ENCODE measurements at places on chromosomes 4 and X.

- no peak for DNase-seq
Observed at GRCh38 chr4:30386266-30386895, 333.8 kb upstream of the PCDH7 start.

DNA sequence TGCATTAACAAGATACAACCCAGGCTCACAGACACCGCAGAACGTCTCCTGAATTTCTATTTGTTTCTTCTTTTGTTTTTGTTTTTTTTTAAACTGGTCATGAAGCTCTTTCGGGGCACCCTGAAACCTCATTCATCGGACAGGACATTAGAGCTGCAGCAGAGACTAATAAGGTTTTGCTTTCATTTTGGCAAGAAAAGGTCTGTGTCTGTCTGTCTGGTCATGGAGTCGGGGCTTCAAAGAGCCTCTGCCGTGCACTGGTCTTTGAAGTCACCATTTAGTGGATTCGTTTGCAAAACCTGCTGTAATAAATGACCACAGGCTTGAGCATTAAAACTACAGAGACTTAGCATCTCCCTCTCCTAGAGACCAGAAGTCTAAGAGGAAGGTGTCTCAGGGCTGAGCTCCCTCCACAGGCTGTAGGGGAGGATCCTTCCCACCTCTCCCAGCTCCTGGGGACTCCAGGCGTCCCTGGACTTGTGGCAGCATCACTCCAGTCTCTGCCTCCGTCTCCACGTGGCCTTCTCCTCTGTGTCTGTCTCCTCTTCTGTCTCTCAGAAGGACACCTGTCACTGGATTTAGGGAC is 247.5 kb downstream of the CRLF2 start:
- no peak for DNase-seq

- DNase-seq = no peak
Observed at GRCh38 chr4:36326476-36327029, 45.1 kb downstream of the DTHD1 start.

GRCh38 chr4:7041801-7042502 is 1.2 kb upstream of the TADA2B start:
- DNase-seq = no peak

DNA sequence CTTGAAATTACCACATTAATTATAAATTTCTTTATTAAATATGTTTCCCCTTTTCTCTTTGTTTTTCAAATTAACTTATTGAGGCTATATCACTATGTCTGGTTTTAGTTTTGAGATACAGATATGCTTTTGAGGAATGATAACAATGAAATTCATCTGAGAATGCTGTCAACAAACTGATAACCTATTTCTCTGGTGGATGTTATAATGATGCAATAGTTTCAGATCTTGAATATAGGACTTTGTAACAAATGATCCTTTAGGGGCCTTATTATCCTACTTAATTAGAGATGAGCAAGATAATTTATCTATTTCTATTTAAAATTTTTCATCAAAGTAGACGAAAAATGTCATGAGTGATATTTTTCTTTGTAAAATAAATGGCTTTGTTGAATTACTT is 123.7 kb downstream of the MAGEB17 start:
- no peak for DNase-seq

DNA sequence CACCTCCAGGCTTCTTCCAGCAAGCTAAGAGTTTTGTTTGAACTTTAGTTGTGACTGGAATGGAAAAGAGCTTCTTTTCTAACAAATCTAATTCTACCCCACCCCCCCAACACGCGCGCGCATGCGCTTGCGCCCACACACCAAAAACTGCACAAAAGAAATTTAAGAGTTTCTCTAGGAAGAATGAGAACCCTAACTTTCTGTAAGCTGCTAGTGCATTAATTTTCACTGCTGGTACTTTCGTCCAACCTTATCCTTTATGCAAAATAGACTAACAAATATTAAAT is 9.0 kb upstream of the INTU start:
- DNase-seq = no peak

- DNase-seq = no peak
Observed at GRCh38 chr4:14218641-14219040, 591.1 kb upstream of the BOD1L1 start.

DNA sequence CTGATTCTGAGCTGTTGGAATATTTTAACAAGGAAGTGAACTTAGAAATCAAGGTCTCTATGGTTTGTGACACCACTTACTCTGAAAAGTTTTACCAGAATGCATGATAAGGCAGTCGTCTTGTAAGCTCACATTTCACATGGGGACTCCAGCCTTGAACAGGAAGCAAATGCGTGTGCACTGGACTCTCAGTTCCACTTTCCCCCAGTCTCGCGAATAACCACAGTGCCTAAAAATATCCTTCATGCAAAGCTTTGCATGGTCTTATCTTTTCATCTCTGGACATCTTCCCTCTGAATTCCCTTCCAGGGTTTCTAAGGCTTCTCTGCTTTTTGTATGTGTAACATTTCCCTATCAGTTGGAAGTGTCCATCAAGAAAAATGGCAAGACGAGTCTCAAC is 581.8 kb downstream of the NLGN4X start:
- DNase-seq = no peak

GRCh38 chrX:48472851-48473703 is 2.9 kb upstream of the FTSJ1 start:
- no peak for DNase-seq

DNA sequence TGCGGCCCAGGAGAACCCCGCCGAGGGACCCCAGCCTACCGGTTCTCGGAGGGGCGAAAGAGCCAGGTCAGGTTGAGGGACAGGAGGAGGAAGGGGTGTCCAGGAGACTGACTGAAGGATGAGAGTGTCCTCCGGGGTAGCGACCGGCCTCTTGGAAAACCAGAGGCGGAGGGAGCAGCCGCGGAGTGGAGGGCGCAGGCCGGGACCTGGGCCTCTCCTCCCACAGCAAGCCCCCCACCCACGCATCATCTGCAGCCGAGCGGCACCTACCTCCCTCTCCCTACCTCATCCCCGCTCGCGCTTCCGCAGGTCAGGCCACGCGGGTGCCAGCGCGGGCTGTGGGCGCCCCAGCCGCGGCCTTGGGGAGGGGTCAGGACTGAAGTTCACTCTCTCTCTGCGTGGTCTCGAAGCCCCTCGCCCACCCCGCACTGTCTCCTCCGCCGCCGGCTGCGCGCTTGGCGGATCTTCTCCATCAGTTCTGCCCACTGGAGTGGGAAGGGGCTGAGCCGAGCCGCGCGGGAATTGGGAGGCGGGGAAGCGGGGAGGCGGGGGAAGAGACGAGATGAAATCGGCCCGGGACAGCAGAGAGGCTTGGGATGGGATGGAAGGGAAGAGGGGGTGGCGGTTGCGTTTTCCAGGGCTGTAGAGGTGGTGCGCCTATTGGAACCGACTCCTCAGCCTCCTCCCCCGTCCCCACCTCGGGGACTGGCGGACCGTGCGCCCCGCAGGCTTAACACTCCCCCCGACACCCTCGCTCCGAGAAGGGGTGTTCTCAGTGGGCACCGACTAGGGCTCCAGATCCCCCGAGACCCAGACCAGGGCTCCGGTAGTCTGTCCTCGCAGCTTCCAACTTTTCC is 1.8 kb downstream of the NLGN4X start:
- no peak for DNase-seq

- DNase-seq = no peak
Observed at GRCh38 chr4:114385195-114385985, 213.2 kb upstream of the UGT8 start.

GRCh38 chr4:41227902-41228301 is 13.6 kb upstream of the APBB2 start:
- DNase-seq = no peak

GRCh38 chr4:142960126-142960525 is 114.0 kb upstream of the INPP4B start:
- no peak for DNase-seq

DNA sequence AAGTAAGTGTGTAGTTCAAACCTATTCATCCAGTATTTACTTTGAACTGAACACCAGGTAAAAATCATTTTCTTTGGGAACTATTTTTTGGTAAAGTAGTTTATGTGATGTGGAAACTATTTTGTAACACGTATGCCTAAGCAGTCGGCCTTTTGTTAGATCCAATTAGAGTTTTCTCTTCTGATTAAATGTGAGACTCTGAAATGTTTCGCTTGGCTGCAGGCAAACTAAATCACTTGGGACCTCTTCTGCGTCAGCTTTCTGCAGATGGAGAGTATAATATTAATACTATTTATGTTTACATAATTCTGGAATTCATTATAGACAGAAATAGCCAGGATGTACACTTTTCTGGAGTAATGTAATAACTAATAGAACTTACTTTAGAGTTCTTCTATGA is 46.9 kb downstream of the BMPR1B start:
- no peak for DNase-seq

- DNase-seq = no peak
Observed at GRCh38 chr4:143212566-143212965, 27.8 kb downstream of the USP38 start.

GRCh38 chr4:139763205-139763604 is 97.6 kb downstream of the MGST2 start:
- DNase-seq = no peak

GRCh38 chr4:79247695-79248394 is 78.0 kb downstream of the NAA11 start:
- no peak for DNase-seq
